ENCODE measurements at places on chromosomes 1 and 21.

DNA sequence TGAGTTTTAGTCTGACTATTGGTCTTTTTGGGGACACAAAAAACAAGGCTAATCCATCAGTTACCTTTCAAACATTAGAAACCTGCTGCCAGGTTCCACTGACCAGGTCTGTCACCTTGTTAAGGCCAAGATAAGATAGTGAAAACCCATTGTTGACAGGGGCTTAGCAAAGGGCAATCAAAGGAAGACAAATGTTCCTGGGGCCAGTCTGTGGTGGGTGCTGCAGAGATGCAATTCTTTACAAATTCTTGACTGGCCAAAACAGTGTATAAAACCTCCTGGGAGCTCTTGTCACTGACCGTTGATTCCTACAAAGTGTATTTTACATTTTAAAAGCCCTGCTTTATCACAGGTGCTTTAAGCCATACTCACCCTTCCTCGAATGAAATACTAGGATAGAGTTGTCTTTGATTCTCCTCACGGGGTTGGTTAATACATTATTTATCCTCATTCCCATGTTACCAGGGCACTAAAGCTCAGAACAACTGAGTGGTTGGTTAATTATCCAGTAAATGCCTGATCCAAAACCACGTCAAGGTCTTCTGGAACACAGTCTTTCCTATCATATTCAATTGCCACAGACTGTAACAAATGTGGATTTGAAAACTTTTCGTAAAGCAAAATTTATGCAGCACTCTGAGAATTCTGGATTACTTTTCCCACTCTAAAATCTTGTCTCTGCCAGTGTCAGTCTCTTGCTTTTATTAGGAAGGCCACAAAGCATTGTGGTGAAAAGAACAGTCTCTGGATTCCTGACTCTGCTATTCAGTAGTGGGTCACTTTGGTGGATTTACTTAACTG, 77.2 kb downstream of the NRIP1 start:
- DNase-seq = no peak

GRCh38 chr1:145824499-145824842, 471 bp downstream of the POLR3C start:
- DNase-seq = no peak

DNA sequence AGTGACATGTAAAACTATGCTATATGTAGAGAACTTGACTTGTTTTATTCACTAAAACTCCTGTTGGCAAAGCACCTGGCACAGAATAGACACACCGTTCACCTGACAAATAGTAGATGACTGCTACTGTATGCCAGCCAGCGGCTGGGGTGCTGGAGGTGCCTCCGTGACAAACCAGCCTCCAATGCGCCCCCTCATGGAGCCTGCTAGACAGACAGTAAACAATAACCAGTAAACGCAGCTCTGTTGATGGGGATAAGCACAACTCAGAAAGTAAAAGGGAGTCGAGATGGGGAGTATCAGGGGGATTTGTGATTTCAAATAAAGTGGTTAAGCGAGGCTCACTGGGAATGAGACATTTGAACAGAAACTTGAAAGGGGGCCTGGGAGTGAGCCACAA, 107.2 kb downstream of the PRDM2 start:
- no peak for DNase-seq

GRCh38 chr1:185694081-185694480, 40.1 kb upstream of the HMCN1 start:
- DNase-seq = peak; percentile 35

DNA sequence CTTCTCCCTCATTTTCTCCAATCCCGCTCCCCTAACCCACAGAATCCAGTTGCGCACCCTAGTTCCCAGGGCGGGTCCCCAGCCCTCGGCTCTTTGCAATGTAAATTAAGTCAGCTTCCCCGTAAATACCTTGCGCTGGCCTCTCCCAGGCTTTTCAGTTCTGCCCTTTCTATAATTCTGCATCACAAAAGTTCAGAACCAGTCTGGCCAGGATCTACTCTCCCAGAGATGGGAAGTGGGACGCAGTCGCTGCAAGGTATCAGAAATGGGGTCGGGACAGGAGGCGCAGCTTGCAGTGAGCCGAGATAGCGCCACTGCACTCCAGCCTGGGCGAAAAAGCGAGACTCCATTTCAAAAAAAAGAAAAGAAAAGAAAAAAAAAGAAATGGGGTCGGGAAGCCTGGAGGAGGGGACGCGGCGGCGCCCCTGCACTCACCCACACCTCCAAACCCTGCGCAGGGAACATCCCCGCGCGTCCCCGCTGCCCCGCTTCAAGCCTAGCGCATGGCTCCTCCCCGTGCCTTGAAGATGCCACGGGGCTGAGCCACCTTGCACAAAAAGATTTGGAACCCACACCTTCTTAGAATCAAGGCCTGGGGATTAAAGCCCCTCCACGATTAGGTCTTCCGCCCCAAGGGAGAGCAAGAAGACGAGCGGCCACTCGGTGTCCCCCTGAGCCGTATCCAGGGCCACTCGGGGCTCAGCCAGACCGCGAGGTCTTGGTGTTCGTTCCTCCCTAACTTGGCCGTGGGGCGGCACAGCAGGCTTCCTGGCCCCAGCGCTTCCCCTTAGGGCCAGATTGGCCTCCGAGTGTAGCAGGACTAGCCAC, 27.2 kb upstream of the ITLN2 start:
- peak; percentile 24 for DNase-seq

DNA sequence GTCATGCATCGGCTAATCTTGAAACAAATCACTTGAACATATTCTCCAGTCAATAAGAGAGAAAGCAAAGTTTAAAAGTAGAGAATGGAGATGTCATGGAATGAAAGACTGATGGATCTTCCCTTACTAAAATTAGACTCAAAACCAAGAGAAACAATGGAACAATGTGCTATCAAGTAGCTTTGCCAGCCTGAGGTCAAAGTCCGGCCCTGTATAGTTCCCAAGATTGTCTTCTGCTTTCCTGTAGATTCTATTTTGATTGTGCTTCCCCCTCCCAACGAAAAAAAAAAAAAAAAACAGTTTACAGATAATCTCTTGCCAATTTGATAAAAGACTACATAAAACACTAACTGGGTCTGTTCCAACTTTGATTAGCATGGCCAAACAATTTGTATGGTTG, 40.8 kb upstream of the KIRREL1 start:
- no peak for DNase-seq

All from activated T-cell treated with anti-CD3 and anti-CD28 coated beads, Interleukin-2, amount 50 U/mL, for 72 hours (primary cell).